ENCODE measurements at places on chromosomes 6 and 20.

DNA sequence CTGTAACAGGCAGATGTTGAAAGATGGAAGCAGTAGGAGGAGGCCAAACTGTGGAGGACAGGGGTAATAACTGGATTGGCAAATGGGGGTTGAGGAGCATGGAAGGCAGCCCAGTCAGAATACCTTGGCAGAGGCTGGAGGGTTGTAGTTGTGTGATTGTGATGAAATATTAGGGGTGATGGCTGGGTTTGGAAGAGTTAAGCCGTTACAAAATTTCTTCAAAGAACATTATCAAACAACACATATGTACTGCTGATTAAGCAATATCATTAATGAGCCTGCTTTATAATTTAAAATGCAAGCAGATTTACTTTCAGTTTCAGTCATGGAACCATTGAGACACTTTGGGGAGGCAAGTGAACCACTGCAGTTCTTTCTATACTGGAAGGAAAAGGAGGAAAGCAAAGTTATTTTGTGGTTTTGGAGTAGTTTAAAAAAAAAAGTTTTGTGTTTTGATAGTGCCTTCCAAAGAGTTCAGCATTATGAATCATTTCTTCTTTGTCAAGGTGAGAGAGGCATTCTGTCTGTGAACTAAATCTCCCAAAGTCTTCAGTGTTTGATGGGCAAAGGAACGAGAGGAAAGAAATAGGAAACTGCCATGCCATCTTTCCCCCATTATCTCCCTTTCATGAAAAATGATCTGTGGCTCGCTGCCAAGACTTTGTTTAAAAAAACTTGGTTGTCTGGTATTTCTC, 20.7 kb downstream of the FOXO3 start:
- DNase-seq: no peak

- peak; percentile 52 for DNase-seq
These were observed 69.6 kb upstream of the ARMC2 start for GRCh38 chr6:108778421-108779186.

DNA sequence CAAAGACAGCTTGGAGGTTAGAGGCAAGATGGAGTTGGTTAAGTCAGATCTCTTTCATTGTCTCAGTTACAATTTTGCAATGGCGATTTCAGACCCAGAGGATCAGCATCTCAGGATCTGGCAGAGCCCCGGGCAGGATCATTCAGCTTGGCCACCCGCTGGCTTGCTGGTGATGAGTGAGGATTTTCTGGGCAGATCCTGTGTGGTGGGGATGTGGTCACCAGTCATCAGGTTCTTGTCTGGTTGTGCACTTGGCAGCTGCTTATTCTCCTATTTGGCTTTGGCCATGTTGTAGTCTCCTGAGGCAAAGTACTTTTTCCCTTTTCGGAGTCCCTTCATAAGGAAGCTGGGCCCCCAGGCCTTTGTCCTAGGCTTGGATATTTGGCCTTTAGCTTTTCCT, 953.9 kb downstream of the KIF16B start:
- DNase-seq: no peak

DNA sequence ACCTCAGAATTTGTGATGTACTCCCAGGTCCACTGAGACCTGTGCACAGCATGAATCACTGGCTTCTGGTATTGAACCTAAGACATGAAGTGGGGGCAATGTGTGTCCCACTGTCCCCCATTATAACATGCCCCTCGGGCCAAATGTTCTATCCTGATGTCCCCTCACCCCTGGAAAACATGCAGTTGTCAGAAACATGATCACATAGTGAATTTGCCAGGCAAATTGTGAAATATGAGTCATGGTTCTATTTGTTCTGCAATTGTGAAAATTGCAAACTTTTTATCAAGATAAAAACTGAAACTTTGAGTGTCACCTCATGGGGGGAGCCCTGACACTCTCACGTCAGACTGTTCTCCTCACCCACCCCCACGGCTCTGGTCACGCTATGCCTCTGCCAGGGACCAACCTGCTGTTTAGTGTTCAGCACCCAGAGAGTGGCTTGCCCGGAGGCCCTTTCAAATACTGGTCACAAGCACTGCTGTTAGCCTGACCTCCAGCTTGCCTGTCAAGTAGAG, 305.3 kb downstream of the CLIC5 start:
- no peak for DNase-seq

DNA sequence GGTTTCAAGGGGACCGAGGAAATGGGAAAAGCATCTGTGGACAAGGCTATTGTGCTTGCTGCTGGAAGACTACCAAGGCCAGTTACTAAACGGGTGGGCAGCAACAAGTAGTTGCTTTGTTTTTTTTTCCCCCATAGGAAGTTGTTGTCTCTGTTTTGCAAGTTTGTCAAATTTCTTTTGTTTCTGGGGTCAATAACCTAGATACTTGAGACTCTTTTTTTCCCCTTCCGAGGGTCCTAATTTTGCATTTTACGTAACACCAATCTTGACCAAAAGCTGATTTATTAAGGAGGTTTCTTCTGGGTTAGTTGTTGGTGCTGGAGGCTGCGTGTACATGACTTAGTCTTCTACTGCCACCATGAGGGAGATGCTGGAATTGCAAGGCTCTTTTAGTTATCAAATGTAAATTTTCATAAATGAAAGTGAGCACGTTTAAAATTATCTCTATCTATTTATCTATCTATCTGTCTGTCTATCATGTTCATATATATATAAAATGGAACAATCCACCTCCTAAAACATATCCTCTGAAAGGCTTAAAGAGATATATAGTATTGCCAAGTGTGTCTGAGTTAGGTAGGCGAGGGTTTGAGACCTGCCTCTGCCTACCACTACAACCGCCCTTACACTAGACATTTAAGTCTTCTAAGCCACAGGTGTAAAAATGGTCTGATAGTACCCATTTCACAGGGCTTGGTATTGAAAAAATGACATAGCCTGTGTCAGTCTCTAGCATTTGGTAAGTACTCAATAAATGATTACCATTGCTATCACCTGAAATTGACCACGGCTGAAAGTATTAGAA, 60.2 kb downstream of the GCLC start:
- DNase-seq: peak; percentile 17

GRCh38 chr6:40328386-40328985, 258.7 kb downstream of the LRFN2 start:
- DNase-seq: peak; percentile 89

DNA sequence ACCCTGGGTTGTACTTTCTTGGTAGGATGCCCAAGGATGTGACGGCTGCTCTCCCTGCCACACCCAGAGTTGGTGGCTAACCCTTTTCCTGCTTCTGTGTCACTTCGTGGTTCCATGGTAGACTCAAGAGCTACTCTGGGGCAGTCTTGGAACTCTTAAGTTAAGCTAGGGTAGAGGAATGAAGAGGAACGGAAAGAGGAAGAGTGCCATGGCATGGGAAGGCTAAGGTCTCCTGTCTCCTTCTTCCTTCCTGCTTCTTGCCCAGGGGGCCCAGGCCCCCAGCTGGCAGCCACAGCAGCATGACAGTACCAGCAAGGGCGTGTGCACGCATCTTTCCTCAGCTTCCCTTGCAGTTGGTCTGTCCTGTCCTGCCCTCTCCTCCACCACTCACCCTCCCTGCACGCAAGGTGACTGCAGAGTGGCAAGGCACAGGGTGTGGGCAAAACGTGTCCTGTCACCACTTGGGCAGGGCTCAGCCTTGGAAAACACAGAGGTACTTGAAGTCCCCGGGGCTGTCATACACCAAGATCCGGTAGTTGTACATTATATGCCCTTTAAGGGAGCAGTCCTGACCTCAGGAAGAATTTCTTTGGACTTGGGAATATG, 39.8 kb upstream of the TGM3 start:
- no peak for DNase-seq

DNA sequence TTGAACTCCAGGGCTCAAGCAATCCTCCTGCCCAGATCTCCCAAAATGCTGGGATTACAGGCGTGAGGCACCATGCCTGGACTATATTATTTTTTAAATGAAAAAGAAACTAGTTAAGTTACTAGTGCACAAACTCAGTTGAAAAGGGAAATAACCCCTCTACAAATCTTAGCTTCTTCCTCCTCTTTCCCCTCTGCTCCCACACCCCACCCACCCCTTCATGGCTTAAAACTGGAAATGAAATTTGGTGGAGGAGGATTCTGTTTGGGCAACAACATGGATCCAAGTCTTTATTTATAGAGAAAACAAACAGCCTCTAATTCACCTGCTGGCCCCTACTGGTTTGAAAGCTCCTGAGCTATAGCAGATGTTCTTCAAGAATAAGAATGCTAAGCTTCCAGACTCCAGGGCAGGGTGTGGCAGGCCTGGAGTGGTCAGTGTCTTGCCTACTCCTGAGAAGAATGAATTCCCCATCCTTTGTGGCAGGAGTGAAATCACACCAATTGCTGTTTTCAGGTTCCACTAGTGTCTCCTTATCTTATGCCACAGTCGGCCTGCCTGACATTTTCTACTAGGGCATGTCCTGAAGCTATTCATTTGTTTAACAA, 73.5 kb downstream of the ZFP64 start:
- no peak for DNase-seq

- DNase-seq: no peak
These were observed 18.7 kb upstream of the YWHAB start for GRCh38 chr20:44866703-44867335.

DNA sequence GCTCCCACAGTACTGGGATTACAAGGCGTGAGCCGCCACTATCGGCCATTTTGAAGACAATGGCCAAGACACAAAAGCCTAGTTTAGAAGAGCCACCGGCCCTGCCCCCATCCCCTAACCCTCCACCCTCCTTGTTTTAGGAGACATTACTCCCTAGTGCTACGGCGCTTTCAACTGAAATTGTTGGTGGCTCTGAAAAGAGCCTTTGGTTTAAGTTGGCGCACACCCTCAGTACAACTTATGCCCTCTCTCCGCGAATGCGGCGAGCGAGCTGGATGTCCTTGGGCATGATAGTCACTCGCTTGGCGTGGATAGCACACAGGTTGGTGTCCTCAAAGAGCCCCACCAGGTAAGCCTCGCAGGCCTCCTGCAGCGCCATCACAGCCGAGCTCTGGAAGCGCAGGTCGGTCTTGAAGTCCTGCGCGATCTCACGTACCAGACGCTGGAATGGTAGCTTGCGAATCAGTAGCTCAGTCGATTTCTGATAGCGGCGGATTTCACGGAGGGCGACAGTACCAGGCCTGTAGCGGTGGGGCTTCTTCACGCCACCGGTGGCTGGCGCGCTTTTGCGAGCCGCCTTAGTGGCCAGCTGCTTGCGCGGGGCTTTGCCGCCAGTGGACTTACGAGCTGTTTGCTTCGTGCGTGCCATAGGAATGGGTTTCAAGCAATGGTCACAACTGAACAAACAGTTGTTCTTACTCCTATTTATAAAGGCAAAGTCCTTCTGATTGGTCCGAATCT, 114.9 kb upstream of the BTN3A2 start:
- peak; percentile 72 for DNase-seq

DNA sequence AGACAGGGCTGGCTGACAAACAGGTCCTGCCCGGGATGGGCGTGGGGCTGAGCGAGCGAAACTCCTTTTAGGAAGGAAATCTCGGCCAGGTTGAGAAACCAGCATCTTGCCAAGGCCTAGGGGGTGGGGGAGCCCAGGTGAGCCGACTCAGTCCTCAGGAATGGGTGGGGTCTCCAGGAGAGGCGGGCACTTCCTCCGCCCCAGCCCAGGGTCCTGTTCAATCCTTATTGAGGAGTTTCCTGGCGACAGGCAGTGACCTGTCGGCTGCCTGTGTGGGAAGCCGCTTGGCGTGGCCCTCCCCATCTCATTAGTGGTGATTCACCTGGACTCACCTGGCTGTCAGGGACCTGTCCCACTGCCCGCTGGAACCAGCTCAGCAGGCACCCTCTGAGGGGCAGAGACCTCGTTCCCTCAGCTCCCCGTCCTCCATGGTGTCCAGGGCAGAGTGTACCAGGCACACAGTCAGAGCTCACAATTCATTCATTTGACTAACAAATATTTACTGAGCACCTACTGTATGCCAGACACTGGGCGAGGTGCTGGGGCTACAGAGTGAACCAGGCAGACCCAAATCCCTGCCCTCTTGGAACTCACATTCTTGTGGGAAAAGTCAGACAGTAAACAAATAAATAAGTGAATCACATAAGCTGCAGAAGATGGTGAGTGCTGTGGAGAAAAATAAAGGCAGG, 51.1 kb downstream of the FGD2 start:
- DNase-seq: peak; percentile 81

DNA sequence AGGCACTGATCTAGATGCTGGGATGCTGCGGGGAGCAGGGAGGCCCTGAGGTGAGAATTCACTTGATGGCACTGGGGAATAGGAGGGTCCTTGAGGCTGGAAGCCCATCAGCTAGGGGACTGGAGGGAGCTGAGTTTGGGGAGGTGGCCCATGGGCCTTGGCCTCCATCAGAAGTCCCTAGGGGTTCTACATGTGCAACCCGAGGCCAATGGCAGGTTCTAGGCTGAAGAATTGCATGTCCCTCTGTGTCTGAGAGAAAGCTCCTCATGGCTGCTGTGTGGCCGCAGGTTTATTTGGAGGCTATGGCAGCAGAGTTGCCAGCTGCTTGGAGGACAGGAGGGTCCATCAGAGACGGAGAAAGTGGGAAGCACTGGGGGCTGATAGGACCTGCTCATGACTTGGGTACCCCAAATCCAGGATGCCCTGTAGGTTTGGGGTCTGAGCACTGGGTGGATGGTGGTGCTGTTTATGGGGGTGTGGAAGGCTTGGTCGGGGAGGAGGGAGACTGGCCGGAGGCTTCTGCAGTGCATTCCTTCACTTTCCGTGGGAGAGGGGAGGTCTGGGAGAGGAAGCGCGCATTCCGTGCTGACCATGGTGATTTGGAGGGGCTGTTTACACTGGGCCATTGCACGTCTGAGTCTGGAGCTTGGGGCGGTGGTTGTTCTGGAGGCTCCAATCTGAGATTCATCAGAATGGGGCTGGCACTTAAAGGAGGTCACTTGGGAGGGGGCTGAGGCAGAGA, 24.8 kb upstream of the PHACTR3 start:
- DNase-seq: no peak

DNA sequence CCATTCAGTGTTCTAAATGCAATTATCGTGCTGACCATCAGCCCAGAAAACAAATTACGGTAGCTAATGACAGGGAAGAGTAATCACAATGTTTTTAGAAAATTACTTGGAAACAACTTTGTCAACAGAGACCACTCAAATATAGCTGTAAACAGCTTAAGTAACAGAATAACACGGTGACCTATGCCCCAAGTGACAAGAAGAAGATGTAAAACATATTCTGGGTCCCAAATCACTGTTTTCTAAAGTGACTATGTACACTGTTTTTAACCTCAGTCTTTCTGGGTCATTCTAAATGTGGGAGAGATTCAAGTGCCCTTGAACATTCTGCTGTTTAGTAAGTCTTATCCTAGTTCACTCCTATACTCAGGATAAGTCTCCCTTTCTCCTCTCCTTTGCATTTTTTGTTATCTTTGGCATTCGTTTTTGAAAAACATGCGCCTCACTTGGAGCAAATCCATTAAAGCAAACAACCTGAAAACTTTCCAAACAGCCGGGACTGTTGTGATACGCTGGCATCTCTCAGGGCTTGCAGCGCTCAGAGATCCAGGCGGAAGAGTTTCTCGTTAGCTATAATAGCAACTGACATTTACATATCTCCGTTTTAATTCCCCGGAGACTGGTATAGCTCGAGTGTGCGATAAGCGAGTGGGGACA, 114.5 kb upstream of the SOX4 start:
- no peak for DNase-seq

- DNase-seq: no peak
These were observed 105.1 kb downstream of the TOX2 start for GRCh38 chr20:44019638-44020335.

GRCh38 chr6:84273048-84273809, 45.8 kb upstream of the CEP162 start:
- no peak for DNase-seq
